ENCODE measurements at places on chromosomes 11 and 22. TPM values are rescaled to one million over a fixed set of nuclear protein-coding genes. Genes with fewer than 3 reads are reported as not detected.

Gene POU2AF2
- not detected for total RNA-seq

Gene OR52E8
- not detected for total RNA-seq

Gene SYCE3
- total RNA-seq: not detected

Gene PTPRJ
- 26.6 TPM for total RNA-seq

Gene HOATZ
- not detected for total RNA-seq

Gene CCDC15
- 1.1 TPM for total RNA-seq

Gene P2RX6
- 0.14 TPM for total RNA-seq

Measured in CD4-positive, alpha-beta T cell (primary cell).